ENCODE measurements at places on chromosomes 1 and 21.

GRCh38 chr1:229011022-229011421, 259.9 kb upstream of the RAB4A start:
- no peak for DNase-seq

DNA sequence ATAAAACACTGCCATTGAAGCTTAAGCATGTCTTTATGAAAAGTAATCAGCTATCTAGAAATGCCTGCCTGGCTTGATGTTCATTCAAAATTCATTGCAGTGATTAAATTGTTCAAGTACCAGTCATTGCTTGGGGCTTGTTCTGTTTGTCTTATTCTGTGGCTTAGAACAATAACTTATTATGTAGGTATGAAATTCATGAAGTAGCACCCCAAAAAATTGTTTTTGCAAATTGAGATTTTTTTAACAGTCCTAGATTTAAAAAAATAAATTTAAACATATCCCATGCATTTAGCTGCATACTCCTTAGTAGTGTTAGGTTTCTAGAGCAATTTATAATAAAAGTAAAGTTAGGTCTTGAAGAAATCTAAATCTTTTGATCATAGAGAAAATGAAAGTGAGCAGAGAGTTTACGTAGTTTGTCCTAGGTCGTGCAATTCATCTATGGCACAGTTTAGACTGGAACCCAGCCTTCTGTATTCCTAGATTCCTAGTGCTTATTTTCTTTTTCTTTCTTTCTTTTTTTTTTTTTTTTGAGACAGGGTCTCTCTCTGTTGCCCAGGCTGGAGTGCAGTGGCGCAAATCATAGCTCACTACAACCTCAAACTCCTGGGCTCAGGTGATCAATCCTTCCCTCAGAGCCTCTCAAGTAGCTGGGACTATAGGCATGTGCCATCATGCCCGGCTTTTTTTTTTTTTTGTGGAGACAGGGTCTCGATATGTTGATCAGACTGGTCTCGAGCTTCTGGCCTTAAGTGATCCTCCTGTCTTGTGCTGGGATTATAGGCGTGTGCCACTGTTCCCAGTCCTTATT, 9.3 kb downstream of the MIER1 start:
- DNase-seq = no peak

- no peak for DNase-seq
Measured at GRCh38 chr1:50108497-50109059, at the start of gene ELAVL4. Gene ELAVL4 (plus strand): TSS chr1:50108920. CDS start chr1:50109190, 270 bp downstream.

GRCh38 chr1:109241841-109242345, 7.4 kb upstream of the CELSR2 start:
- DNase-seq = no peak

GRCh38 chr1:86507935-86508582, 38.8 kb upstream of the CLCA4 start:
- no peak for DNase-seq

- peak; percentile 62 for DNase-seq
Measured at GRCh38 chr1:41672641-41673361, 188.3 kb upstream of the EDN2 start.

DNA sequence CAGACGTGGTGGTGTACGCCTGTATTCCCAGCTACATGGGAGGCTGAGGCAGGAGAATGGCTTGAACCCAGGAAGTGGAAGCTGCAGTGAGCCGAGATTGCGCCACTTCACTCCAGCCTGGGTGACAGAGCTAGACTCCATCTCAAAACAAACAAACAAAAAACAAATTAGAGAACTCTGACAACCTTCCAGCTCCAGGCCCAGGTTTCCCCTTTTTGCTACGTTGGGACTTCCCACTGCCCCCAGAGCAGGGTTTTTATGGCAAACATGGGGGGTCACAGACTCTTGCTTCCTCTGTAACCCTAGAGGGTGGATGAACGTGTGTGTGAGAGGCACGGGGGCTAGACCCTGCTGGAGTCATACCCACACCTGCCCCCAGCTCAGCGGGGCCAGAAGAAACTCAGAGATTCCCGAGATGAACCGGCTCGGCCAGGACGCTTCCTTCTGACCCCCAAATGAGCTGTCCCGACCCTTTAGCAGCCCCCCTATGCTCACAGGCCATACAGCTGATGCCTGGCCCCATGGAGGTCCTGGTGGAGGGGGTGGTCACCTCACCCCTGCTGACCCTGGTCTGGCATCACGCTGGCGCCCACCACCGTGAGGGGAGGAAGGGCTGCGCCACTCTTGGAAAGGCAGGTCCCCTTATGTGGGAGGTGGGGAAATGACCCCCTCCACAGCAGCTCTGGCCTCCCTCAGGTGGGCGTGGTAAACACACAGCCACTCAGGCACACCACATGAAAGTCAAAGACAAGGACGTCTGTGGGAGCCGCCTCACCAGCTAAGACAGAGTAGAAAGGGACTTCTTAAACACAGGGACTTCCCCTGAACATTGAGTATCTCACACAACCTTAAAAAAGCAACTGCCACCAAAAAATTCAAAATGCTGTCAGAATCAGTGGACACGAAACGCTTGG, 7.1 kb downstream of the GPR157 start:
- DNase-seq = no peak

DNA sequence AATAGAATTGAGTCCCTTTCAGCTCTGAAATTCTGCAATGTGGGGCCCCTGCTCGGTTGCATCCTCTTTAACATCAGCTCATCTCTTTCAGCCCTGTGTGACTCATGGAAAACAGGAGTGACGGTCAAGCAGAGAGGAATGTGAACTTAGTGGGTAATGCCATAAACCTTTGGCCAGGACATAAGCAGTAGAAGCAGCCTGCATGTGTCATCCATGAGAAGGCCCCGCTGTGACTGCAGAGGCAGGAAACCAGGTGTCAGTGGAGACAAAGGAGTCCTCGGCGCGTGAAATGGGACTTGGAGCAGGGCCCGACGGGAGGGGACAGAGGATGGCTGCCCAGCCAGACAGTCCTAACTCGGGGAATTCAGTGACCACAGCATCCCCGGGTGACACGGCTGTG, 21.1 kb upstream of the EPHB2 start:
- DNase-seq = no peak

Data from activated effector memory CD4-positive, alpha-beta T cell treated with anti-CD3 and anti-CD28 coated beads, Interleukin-2, amount 50 U/mL, for 16 hours (primary cell).